NCI-H1417 treated with DMSO at 0.1 percent for 48 hours (cell line): ENCODE measurements at places on chromosomes 1 and 21.

- DNase-seq: no peak
Observed at GRCh38 chr1:18712252-18712600, 81.6 kb downstream of the PAX7 start.

DNA sequence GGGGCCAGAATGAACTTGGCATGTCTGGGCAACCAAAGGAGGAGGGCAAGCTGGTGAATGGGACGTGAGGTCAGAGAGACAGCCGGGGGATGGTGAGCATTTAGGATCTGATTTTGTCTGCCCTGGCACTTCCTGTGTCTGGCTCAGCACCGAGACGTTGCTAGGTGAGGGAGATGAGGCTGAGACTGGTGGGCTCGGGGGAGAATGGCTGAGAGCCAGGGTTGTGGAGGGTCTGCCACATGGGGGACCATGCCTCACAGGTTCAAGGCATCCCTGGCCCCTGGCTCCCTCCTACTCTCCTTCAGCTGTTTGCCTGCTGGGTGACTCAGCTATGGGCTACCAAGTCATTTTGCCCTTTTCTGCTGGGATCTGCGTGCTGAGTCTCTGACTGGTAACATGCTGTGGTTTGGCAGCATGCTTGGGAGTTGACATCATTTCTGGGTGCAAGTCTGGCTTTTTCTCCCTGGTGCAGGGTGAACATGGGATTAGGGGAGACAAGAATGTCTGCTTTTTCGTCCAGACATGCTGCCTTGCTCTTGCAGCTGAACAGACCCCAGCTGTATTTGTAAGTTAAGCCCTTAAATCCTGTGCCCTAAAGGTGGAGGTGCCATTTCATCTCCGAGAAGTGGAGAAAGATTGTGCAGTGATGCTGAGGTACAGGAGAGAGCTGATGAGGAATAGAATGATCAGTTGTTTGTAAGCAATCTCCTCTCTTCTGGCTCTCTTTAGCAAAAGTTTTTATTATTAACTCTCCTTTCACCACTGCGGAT lies 17.6 kb downstream of the GALNT2 start:
- no peak for DNase-seq

DNA sequence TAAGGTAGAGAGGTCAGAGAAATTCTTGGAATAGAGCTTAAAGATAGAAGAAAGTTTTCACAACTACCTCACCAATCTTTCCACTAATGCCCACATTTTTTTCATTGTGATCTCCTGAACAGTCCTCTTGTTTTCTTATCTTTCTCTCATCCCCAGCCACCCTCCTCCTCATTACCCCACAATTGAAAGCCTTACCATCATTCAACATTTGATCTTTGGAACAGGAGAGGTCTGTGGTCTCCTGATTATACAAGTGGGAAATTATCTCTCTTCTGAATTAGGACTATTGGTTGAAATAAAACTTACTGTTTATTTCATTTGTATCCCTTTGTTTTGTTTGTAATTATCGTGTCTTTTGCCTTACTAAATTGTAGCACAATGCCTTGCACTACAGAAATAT lies 29.6 kb downstream of the DNAH14 start:
- no peak for DNase-seq

DNA sequence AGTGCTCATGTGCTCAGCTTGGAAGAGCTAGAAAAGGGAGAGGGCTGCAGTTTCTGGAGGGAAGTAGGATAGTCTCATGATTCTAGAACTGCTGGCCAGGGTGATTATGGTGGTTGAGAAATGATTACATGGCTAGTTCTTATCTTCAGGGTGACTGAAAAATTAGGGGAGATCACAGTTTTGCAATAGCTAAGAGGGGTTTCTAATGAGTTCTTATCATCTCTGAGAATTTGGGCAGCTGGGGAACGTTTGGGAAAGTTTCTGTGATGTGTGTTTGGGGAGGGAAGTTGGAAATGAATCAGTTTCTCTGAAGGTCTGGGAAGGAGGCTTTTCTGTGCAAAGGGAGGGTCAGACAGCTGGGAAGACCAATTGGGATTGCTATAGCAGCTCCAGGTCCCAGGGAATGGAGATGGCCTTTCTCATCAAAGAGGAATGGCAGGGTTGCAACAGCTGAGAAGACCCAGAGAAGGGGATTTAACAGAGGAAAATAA lies 7.6 kb upstream of the RHOU start:
- DNase-seq: no peak

GRCh38 chr1:44262816-44263567 lies 49.7 kb downstream of the DMAP1 start:
- DNase-seq: no peak

- DNase-seq: no peak
Observed at GRCh38 chr1:160858507-160858906, 4.2 kb downstream of the CD244 start.

DNA sequence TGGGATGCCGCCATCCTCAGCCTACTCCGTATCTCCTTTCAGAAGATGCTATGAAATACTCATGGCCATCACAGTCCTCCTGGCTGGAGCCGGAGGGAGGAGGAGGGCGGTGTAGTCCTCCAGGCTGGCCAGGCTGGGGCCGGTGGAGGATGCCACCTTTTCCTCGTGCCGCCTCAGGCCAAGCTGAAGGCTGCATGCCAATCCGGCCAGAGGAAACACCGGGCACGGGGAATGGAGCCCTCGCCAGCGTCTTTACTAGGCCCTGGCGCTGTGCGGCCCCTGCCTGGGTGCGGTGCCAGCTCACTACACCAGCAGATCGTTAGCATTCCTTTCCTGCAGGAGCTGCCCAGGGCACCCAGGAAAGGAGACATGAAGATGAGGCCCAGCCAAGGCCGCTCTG lies 70.1 kb downstream of the CASZ1 start:
- no peak for DNase-seq

GRCh38 chr1:235156265-235156664 lies 4.8 kb downstream of the RBM34 start:
- DNase-seq: no peak
